ENCODE measurements at places on chromosomes 5 and 9.

- no peak for DNase-seq
Measured at GRCh38 chr5:103010168-103010567, 109.8 kb downstream of the GIN1 start.

GRCh38 chr5:124477577-124477976 is 268.9 kb downstream of the ZNF608 start:
- DNase-seq = no peak

- DNase-seq = no peak
Measured at GRCh38 chr5:476102-476813, 33.3 kb downstream of the EXOC3 start.

DNA sequence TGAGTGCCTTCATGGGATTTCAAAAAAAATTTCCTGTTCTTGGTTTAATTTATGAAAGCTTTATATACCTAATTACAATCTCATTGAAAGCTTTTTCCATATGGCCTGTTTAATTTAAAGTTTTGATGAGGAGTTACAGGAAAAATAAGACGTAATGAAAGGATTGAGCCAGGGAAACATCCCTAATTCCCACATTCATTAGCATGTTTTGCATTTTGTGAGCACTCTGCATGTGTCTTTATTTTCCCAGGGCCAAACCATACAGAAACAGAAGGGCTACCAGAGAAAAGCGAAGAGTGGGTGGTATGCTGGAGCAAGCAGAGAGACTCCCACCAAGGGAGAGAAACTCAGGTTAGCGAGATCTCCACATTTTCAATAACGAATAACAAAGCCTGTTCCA is 20.3 kb upstream of the LECT2 start:
- DNase-seq = no peak

DNA sequence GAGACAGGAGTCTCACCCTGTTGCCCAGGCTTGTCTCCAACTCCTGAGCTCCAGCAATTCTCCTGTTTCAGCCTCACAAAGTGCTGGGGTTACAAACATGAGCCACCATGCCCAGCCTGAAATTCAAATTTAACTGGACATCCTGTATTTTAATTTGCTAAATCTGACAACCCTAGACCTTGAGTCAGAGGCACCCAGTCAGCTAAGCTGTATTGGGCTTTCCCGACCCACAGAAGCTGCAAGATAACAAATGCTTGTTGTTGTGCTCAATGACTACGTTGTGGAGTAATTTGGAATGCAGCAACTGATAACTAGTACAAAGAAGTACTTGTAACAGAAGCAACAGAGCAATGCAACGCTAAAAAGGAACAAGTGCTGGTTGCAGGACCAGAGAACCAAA is 533.1 kb downstream of the NTRK2 start:
- no peak for DNase-seq

DNA sequence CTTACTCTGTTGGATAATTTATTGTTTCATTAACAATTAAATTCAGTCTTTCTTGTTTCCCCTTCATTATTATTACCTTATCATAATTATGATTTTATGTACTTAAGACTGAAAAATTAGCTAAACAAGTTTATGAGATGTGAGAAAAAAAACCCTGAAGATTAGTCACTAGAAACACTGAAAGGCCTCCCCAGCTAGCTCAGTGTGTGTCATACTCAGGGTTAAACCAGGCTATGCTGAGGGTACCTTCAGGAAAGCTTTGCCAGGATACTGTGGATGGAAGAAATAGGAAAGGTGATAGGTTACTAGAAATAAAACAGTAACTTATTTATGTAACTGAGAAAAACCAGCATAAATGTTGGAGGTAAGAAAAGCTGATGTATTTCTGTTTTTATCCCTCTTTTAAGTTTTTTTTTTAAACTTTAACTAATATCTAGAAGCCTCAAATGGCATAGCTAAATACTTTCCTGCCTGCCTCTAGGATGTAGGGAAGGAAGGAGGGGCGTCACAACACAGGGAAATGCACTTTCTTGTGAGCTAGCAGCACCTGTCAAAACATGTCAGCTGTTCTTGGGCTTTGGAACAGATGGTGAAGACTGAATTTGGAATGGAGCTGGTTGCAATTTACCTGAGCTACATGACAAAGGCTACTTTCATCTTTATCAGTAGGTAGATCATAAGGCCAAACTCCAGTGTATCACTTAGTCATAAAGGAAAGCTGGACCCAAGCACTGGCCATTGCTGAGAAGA is 24.2 kb downstream of the NMRK1 start:
- DNase-seq = no peak

DNA sequence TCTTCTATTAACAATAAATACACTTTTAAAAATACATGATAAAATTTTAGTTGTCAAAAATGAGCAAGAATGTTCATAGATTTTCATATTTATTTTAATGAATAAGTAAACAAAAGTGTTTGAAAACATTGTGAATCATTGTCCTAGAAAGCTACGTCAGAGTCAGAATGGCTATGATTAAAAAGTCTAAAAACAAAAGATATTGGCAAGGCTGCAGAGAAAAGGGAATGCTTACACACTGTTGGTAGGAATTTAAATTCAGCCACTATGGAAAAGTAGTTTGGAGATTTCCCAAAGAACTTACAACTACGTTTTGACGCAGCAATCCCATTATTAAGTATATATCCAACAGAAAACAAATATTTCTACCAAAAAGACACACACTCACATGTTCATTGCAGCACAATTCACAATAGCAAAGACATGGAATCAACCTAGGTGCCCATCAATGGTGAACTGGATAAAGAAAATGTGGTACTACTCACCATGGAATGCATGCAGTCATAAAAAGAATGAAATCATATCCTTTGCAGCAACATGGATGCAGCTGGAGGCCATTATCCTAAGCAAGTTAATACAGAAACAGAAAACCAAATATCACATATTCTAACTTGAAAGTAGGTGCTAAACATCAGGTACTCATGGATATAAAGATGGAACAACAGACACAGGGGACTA is 49.2 kb upstream of the FBXL17 start:
- DNase-seq = no peak

DNA sequence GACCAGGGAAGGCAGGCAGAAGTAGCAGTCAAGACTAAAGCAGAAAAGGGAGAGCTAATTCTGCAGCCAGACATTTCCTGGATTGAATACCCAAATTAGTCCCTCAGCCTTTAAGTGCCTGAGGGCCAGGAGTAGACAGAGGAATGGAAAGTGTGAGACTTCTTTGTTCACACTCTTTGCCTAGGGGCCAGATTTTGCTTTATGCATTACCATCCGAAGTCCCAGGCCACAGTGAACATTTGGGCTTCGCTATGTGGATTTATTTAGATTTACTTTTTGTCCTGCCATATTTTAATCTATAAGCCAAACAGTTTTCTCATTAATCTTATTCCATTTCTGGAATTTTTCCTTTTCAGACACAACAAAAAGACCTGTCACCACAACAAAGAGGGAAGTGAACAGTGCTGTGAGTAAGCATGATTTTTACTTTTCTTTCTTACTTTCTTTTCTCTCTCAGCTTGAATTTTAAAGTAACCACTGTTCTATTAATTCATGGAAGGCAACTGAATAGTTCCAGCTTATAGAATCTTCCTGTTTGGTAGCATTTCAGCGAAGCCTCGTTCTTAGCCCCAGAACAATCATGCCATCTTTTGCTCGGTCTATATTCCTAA is 52.6 kb downstream of the PDCD1LG2 start:
- DNase-seq = no peak

- DNase-seq = no peak
Measured at GRCh38 chr5:76162335-76162734, 79.2 kb downstream of the SV2C start.

DNA sequence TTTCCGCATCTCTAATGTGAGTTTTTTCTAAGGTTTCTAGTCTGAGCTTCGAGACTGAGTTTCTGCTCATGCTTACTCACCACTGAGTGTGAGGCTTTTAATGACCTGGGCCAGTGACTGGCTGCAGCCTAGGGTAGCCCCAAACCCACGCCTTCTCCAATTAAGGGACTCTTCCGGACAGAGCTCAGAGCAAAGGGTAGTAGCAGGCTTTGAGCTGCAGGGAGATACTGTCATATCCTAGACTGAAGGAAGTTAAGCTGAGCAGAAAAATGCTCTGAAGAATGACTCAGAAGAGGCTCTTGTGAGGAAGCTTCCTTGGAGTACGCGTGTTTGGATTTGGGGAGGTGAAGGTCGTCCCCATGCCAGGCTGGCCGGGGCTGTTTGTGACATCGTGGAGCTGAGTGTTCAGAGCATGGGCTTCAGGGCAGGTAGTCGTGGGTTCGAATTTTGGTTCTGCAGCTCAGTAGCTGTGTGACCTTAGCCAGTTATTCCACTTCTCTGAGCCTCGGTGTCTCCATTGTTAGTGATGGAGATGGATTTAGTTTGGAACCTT is 3.5 kb downstream of the USP20 start:
- DNase-seq = no peak

- no peak for DNase-seq
Measured at GRCh38 chr9:104506565-104506964, 2.5 kb downstream of the OR13F1 start.

Measured in glutamatergic neuron (in vitro differentiated cells).